Hepatic stellate cell (primary cell): ENCODE measurements at places on chromosomes 3 and 15.

DNA sequence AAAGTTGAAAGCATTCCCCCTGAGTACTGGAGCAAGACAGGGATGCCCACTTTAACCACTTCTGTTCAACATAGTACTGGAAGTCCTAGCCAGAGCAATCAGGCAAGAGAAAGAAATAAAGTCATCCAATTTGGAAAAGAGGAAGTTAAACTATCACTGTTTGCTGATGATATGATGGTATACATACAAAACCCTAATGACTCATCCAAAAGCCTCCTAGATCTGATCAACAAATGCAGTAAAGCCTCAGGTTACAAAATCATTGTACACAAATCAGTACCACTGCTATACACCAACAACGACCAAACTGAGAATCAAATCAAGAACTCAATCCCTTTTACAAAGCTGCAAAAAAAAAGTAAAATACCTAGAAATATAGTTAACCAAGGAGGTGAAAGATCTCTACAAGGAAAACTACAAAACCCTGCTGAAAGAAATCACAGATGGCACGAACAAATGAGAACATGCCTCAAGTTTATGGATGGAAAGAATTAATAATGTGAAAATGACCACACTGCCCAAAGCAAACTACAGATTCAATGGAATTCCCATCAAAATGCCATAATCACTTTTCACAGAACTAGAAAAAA lies 40.3 kb downstream of the RPL39L start:
- no peak for DNase-seq

- no peak for DNase-seq
These were observed 6.8 kb upstream of the CHST14 start for GRCh38 chr15:40463886-40464545.

DNA sequence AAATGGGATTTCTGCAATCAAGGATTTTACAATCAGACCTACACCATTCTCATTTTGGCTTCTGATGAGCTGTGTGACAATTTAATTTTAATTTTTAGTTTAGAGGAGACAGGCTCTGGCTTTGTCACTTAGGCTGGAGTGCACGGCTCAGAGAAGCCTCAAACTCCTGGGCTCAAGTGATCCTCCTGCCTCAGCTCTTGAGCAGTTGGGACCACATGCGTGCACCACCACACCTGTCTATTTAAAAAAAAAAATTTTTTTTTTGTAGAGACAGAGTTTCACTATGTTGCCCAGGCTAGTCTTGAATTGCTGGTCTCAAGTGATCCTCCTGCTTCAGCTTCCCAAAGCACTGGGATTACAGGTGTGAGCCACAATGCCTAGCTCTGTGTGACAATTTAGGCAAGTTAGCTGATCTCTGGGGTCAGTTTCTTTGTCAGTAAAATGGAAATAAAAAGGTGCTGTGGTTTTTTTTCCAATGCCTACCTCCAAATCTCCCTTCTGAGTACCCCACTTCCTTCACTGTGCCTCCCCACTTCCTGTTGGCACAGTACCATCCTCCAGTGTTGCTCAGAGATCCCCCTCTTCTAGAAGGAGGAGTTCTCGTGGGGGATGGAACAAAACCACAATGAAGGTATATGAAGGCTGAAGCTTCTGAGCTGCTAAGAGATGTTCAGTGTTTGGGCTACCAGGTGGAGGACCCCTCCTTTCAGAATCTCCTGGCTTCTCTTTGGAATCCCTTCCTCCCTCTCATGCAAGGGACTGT lies 54.1 kb upstream of the GSK3B start:
- no peak for DNase-seq

DNA sequence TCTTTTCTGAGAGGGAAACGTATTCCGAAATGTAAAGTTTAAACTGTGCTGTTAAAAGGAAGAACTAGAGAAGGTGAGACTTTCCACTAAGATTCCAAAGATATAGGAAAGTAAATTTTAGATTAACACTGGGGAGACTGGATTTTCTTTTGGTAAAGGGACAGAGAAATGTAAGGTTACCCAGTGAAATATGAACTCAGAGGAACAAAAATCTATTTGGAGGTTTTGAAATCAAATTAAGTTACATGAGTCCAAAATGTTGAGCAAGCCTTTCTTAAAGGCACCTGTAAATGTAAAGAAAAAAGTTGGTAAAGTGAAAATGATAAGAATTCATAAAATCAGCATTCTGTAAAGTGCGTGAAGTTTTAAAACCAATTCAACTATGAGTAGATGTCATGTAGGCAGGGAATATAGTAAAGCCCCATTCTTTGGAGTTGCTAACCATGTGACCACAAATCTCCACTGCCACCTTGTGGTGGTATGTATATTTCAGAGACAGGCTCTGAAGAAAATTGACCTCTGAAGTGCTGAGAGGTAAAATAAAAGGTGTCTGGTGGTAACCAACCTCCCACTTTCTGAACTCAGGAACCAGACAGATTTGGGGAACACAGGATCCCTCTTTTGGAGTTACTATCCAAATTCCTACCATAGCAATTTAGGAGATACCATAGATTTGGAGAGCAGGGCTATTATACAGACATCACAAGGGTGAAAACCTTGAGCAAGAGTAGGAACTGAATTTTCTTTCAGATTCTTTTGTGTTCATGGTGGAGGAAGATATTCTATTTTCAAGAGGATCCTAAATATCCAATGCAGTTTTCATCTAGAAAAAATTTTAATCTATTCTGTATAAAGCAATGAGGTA lies 215.3 kb downstream of the ROBO2 start:
- DNase-seq: peak; percentile 23

DNA sequence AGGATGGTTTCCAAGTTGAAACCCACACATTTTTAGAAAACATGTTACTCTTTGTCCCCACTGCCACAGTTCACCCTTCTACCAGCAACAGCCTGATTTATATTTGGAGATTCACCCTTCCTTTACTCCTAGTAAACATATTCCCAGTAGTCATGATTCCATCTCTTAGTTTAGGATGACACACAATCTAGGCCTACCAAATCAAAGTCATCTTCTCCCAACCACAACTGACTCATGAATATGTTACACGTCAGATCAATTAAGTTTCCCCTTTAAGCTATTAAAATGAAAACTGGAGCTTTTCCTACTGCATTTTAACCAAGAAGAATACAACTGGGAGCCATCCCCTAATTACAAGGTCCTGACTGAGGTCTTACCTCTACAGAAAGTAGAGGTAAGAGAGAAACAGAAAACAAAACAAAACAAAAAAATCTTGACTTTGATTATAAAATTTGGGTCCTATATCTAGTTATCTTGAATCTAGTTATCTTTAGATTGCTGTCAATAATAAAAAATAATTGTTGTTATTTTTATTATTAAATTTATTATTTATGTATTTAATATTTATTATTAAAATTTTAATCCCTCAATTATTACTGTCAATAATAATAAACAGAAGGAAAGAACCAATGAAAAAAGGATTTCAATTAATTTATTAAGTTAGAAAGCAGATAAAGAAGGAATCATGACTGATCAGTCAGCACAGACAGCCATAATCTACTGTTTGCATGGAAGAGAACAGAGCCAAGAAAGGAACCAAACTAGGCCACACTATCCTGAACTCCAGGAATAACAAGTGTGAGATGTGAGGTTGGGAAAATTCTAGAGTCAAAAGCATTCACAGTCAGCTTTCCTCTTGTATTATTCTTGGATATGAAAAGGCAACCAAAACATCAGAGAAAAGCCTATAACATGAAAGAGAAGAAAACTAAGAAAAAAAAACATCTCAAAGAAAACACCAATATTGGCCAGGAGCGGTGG lies 12.5 kb downstream of the DPH6 start:
- DNase-seq: peak; percentile 11

DNA sequence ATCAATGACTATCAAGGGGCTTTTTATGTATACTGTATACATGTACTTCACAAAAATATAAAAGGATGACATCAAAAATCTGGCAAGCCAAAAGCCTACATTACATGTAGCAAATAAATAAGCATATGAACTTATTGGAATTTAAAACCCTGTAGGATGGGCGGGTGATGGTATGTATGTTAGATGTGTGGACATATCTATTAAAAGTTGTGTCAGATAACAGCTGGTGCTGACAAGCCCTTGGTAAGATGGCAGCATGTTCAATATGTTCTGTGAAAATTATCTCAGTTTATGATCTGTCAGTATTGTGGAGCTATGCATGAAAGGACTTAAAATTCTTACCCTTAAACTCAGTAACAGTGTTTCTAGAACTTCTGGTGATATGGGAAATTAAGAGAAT lies 20.1 kb downstream of the CTNNB1 start:
- no peak for DNase-seq

DNA sequence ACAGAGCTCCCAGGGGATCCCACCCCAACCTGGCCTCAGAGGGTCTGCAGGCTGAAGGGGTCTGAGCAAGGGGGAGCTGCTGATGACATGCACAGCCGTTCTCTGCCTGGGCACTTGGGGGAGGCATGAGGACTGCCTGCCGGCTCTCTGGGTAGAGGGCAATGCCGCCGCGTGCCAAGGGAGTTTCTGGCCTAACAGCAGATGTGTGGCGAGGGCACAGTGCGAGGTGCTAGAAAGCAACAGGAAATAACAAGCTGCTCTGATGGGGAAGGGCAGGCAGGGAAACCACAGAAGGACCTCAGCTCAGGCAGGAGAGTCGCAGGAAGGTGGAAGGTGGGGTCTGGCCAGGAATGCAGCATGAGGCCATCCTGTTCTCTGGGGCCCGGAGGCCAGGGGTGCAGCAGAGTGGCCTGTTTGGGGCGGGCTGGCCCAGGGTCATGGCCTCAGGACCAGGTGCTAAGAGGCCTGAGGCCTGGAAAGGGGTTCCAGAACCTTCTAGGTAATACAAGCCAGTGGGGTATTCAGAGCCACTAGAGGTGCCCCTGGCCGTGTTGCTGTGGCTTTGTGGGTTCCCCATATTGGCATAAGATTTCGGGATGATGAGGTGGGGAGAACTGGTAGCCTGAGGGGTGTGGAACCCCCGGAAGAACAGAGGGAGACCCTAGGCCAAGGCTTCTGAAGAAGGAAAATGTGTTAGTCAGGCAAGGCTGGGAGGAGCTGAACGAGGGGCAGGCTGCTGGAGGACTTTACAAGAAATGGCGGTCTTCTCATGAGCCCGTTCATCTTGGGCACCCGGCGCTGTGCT lies 41.2 kb downstream of the RGMA start:
- no peak for DNase-seq

- DNase-seq: no peak
These were observed 514.5 kb upstream of the DPPA4 start for GRCh38 chr3:109851854-109852253.

GRCh38 chr15:72141171-72142084 lies 23.2 kb downstream of the SENP8 start:
- no peak for DNase-seq

- no peak for DNase-seq
These were observed 635.6 kb upstream of the CFAP20DC start for GRCh38 chr3:59685432-59685831.

DNA sequence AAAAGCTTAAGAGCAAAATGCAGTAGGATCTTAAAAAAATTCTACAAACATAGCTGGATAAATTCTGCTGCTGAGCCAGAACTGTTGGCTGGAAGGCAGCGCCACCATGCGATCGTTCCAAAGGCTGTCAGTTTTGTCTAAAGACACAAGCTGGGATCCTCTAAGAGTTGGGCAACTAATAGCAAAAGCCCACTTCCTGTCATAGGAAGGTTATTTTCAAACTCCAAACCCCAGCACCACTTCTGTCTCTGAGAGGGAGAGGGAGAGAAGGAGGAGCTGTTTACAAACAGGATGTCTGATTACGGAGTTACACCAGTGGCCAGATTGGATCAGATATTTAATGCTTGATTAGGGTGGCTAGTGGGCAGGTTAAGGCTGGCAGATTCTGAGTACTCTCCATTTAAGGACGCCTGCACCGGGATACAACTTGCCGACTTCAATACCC lies 44.0 kb downstream of the EIF4E3 start:
- DNase-seq: peak; percentile 50

- DNase-seq: no peak
These were observed 44.8 kb downstream of the PLD1 start for GRCh38 chr3:171765511-171765887.

- no peak for DNase-seq
These were observed 805 bp upstream of the SEC22C start for GRCh38 chr3:42582474-42583070.

DNA sequence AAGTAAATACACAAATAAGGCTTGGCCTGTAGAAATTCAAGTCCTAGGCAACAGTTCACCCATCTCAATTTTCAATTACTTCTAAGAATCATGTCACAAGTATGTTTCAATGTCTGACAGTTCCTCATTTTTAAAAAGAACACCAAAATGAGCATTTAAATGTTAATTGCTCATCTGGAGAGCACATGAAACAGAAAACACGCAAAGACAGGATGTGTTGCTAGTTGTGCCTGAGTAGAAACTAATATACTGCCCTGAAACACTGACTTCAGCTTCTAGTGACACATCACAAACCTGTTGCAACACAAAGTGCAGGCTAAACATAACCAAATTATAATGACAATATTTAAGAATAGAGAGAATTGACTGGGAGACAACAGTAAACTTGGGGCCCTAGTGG lies 167.3 kb upstream of the THBS1 start:
- no peak for DNase-seq

DNA sequence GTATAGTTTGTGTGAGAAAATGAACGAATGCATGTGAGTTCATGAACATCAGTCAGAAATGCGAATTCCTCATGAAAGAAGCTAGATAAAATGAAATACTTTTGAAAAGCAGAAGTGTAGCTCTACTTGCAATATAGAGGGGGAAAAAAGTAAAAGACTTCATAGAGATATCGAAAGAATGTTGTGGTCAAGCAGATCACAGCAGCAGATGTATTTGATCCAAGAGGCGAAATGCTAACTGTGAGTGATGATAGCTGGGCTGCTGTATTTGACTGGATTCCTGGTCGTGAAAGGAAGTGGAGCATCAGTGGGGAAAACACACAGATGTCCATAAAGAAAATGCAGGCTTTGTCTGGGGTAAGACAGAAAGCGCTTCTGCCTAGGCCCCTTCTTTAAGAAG lies 112.4 kb downstream of the ADAMTSL3 start:
- DNase-seq: no peak

DNA sequence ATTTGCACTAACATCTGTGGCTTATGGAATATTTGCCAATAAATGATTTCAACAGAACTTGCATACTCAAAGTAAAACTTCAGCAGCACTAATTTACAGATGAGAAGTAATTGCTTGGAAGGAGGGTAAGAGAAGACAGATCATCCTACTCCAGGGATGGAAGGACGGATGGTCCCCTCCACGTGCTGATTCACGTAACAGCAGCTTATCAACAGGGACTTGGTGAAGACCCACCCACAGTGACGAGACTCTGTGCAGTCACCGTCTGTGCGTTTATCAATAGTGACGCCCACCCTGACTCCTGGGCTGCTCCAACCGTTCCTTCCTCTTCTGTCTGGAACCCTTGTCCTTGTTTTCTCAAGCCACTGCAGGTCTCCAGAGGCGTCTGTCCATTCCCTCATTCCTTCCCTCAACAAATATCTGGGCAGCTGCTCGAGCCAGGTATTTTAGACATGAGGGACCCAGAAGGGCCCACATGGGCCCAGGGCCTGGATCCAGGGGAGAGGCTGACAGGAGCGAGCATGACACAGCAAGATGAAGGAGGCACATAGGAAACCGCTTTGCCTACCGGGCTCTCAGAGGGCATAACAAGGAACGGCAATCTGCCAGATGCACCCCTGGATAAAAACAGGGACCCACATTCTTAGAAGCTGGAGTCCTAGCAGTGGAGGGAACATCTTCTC lies 33.3 kb downstream of the PCSK6 start:
- no peak for DNase-seq

GRCh38 chr3:4063916-4064574 lies 239.1 kb upstream of the SETMAR start:
- no peak for DNase-seq
